ENCODE measurements at places on chromosomes 13 and 19.

- no peak for DNase-seq
Measured at GRCh38 chr19:34644991-34645461, 31.9 kb downstream of the SCGB2B2 start.

GRCh38 chr13:75612354-75612753 lies 23.8 kb upstream of the LMO7 start:
- DNase-seq, result no peak

DNA sequence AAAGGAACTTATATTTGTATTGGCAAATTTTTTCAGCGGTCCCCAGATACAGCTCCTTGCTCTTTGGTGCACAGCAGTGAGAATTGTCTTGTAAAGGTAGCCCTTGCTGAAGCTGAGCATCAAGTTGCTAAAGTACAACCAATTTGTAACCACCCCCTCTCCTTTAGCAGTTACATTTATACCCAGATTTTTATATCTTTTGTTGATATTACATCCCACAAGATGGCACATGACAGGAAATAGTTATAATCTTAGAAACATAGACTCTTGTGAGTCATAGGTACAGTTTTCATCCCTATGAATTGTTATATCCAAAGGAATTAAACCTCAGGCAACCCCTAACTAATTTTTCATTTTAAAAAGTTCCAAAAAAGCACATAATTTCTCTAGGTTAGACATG lies 523.0 kb upstream of the SLITRK1 start:
- DNase-seq, result no peak

DNA sequence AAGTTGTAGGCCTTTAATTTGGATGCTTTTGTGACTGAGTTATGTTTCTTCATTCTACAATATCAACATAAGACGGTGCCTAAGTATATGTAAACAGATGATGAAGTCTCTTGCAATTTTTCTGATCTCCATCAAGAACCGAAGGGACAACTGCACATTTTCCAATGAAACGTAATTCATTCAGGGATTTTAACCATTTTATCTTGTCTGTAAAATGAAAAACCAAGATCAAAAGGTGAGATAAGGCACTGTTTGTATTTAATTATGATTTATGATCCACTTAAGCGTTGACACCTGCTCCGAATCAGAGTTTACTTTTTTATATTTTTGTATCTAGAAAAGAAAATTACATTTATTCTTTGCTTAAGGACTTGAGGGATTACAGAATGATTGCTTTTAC lies 556.8 kb upstream of the ARGLU1 start:
- no peak for DNase-seq

DNA sequence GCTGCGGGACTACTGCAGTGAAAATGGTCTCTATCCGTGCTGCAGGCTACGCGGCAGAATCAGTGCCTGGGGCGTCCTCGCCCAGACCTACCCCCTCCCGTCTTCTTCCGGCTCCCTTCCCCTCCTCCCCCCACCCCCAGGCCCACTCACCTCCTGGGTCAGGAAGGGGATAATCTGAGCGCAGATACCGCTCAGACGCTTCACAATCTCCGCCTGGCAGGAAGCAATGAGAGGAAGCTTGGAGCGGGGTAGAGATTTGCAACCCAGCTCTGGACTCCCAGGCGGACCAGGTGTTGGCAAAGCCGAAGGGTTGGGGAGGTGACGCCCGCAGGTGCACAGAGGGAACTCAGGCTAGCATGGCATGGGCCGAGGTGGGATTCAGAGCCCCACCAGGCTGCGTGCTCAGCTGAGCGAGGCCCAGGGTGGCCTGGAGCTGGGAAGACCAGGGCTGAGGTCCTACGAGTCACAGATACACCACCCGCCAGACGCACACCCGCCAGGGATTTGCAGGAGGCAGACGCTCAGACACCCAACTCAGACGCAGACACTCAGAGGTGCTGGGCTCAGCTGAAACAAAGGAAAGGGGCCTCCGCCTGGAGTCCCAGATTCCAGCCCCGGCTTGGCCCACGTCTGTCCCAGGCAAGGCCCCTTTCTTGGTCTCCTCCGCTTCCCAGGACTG lies 4.1 kb downstream of the TLE2 start:
- DNase-seq, result peak; percentile 41

DNA sequence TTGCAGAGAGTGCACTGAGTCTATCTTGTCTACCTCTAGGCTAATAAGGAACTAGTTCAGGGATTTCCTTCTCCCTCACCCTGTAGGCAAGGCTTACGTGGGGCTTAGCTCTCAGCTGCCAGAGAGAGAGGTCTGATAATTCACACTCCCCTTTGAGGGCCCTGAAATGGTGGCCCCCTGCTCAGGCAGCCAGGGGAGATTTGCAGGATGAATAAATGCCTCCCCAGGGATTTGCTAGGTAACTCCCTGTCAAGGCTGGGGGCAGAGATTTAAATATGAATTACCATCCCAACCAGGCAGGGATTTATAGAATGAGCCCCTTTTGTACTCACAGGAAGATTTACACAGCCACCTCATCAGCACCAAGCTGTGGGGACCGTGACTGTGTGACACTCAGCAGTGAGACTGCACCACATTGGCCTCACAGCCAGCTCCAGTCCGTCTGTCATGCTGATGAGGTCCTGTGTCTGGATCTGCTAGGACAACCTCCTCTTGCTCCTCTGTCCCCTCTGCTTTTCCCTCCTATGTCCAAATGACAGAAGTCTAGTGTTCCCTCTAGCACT lies 73.4 kb downstream of the CBY2 start:
- no peak for DNase-seq

- DNase-seq, result no peak
Measured at GRCh38 chr13:33235078-33235477, 50.5 kb downstream of the STARD13 start.

GRCh38 chr19:45440873-45441654 lies 17.3 kb upstream of the ERCC1 start:
- no peak for DNase-seq

- DNase-seq, result no peak
Measured at GRCh38 chr19:2303211-2303798, 4.6 kb downstream of the LINGO3 start.

GRCh38 chr19:40322271-40322610 lies 26.0 kb downstream of the C19orf47 start:
- no peak for DNase-seq

DNA sequence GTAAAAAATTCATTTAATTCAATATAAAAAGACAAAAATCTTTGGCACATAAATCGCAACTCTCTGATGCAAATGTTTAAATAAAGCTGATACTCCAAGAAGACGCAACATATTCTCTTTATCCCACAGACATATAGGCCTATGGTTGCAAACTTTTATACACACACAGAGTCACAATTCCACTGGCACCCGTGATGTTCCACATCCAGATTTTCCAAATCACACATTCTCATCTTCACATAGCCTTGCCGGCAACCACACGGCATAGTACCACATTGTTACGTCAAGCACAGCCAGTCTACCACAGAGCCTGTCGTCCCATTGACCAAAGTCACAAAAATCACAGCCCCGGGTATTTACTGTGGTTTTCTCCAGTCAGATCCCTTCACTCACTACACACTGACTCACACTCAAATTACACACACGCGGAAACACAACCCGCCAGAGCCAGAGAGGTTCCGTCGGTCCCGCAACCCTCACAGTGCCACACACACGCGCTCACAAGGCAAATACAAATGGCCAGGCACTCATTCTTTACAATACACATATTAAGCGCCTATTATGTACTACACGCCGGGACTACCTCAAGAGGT lies 546 bp upstream of the ZNF546 start:
- peak; percentile 14 for DNase-seq

- no peak for DNase-seq
Measured at GRCh38 chr13:33722216-33722915, 95.6 kb upstream of the RFC3 start.

GRCh38 chr13:92767468-92767867 lies 459.1 kb upstream of the GPC6 start:
- DNase-seq, result no peak

GRCh38 chr19:6680141-6680540 lies 10.2 kb upstream of the TNFSF14 start:
- no peak for DNase-seq

DNA sequence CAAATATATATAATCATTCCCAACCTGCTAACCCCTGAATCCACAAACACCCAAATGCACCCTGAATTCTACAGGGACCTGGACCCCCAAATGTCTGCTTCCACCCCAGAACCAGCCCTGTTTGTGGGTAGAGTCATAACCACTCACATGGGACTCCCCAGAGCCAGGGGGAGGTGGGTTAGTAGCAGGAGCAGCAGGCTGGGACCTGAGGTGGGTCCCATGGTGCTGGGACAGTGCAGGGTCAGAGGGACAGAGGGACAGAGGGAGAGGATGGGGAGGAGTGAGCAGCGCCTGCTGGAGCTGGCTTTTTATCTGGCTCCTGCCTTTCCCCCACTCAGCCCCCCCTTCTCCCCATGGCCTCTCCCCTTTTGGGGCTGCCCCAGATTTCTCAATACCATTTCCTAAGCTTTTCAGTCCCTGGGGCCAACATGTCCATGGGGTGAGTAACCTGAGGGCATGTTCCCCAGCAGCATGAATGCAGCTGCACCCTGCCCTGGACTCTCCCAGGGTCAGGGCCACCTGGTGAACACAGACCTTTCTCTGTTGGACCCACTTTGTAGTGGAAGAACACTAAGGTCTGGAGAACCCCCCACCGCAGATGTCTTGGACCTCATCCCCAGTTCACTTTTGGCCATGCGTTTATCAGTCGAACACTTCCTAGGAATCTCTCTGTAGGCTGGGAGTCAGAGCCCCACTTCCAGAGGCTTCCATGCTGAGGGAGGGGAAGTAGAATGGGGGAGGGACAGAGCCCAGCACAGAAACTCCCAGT lies at the start of gene C3:
Gene C3, minus strand, starts transcription at position 282 of the 769 bp plus-strand sequence. Its CDS starts 61 bp downstream, at position 221.
- no peak for DNase-seq

GRCh38 chr13:23753458-23753857 lies 135.7 kb downstream of the MIPEP start:
- no peak for DNase-seq

DNA sequence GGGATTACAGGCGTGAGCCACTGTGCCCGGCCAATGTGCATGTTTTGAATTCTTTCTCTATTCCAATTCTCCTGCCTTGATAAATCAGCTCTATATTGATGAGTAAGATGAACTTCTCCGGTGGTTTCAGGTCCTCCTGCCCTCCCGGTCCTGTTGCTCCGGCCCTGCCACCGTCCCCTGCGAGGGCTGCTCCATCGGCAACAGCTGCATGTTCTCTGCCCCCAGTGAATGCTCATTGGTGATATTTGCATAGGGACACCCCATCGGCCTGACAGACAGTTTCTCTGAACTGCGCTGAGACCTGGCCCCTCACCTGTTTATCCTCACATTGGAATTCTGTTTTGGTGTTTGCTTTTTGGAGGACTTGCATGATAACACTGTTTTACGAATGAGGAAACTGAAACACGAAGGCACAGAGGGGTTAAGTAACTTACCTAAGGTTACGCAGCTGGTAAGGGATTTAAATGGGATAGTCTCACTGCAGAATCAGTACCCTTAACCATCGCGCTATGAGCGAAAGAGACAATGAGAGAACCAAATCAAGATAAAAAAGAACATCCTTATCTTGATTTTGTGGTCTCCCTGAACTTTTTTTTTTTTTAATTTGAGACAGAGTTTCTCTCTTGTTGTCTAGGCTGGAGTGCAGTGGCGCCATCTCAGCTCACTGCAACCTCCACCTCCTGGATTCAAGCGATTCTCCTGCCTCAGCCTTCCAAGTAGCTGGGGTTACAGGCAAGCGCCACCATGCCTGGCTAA lies 32.2 kb downstream of the ZNF557 start:
- no peak for DNase-seq

- peak; percentile 15 for DNase-seq
Measured at GRCh38 chr13:109331898-109332297, 454.5 kb downstream of the IRS2 start.

- DNase-seq, result no peak
Measured at GRCh38 chr13:61900033-61900432, 484.4 kb upstream of the PCDH20 start.

DNA sequence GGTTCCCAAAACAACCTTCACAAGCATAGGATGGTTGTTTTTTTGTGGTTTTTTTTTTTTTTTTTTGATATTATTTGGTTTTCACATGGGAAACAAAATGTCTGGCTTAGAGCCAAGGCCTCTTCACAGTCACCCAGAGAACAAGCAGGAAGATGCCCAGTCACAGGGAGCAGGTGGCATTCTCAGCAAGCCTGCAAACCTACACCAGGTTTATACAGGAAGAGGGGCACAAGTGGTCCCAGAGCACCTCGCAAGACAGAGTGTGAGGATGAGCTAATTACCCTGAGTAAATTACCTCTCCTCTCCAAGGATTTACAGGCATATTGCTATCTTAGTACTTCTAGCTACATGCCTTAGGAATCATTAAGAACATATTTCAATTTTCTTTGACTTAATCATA lies 1375.6 kb downstream of the EFNB2 start:
- DNase-seq, result no peak

DNA sequence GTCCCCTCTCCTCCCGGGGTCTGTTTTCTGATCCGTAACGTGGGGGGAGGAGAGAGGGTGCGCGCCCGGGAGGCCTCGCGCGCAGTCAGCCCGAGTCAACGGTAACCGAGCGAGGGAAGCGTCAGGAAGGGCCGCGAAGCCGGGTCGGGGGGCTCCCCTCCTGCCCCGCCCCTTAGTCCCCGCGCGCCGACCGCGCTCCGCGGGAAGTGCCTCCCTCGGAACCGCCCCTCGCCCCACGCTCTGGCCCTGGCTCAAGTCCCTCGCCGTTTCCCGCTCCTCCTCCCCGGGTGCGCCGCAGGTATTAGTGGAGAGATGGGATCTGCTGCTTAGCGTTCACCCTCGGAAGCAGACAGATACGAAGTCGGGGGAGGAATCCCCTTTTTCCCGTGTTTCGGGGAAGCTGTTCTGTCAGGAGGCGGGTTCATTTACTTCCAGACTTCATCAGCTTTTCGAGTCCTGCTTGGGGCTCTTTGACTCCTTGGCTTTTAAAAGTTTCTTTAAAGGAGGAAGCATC lies 770 bp downstream of the HNRNPM start:
- peak; percentile 17 for DNase-seq

DNA sequence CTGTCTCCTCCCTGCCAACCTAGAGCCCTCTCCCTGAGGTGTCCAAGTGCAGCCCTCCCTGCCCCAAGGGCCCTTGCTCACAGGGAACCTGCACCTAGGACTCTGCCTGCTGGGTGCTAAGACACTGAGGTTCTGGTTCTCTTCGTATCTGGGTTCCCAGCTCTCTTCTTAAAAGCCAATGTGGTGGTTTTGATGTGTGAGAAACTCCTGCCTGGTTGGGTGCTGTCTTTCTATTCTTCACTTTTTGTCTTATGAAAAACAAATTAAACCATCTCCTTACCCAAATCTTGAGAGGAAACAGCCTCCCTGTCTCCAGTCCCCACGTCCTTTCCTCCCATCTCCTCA lies 4.3 kb upstream of the KMT2B start:
- no peak for DNase-seq

All from DMS79 (cell line).